ENCODE measurements at places on chromosomes 6 and 20.

- DNase-seq: no peak
Measured at GRCh38 chr6:45608252-45608913, 230.6 kb upstream of the SUPT3H start.

DNA sequence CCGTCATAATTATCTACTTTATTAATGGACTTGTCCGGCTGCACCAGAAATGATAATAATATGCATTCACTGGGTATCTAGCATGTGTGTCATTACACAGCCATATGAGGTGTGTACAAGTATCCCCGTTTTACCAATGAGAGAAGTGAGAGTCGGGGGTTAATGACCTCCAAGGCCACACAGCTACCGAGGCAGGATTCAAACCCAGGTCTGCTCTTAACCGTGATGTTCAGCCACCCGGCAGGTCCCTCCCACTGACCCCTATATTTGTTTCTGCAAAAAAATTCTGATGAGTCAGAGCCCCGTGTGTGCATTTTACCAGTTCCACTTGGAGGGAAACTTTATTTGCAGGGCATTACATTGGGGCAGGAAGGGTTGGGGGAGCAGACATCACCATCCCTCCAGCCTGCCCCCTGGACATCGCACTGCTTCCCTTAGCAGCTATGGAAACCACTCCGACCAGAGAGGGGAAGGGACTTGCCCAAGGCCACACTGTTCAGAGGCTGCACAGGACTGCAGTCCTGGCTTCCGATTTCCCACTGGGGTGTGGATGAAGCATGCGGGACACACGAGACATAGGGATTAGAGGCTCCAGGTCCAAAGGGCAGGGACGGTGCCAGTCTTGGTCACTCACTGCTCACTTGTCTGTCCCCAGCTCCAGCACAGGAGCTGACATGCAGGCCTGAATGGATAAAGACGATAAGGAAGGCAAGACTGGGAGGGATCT lies 10.1 kb upstream of the SRC start:
- no peak for DNase-seq

DNA sequence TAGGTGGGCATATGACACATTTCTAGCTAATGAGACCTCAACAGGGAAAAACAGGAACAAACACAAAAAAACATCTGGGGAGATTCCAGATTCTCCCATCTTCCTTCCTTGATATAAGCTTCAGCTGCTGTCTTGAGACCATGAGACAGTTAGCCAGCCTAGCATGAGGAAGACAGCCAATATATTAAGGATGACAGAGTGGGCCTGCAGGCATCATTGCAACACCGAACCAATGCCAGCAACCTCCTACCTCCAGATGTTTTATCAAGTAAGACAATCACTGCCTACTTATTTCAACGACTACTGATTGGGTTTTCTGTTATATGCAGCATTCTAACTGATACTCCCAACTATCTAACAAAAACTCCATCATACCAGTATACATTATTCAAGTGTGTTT lies 119.0 kb downstream of the ISM1 start:
- DNase-seq: no peak

DNA sequence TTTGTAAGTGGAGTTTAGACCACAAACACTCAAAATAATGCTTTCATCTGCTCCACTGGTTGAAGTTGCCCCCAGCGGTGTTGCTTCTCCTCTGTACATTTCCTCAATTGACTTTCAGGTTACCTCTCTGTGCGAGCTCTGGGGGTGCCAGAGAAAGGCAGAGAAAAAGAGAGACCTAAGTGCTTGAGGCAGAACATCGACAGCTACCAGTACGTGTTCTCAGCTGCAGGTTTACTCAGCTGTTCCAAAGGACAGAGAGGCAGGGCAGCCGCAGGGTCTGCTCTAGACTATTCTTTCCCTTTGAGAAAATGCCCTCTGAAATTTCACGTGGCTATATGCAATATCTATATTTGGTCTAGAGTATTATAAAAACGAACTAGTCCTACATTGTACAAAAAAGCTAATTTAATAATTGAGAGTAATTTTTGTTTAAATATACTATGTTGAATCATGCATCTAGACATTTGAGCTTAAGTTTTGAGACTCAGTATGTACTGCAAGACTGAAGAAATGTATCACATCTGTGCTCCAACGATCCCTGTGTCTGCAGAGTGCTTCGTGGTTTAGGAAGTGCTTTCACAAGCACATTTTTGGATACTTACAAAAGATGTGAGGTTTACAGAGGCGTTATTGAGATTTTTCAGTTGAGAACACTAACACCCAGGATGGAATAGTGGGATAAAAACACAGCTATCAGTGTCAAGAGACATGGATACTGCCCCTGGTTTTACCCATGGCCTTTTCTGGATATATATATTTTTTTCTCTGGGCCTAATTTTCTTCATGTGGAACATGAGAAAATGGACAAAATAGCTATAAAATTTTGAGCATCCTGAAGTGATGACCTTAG lies 453.6 kb upstream of the FLRT3 start:
- no peak for DNase-seq

DNA sequence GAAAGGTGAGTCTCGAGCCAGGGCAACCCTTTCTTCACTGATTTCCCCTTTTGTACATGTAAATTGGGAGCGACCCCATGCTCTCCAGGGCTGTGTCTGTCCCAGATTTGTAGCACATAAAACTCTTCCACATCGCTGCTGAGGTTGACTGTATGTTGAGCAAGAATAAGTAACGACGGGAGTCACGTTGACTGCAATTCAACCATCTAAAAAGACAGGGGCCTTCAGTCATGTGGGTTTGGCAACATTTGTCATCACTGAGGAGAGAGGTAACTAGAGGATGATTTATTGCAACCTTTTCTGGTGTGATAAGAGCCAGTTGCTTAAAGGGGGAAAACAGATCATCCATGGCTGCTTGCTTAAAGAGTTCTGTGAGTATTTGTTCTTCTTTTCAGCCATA lies 159.4 kb upstream of the SULF2 start:
- DNase-seq: no peak

DNA sequence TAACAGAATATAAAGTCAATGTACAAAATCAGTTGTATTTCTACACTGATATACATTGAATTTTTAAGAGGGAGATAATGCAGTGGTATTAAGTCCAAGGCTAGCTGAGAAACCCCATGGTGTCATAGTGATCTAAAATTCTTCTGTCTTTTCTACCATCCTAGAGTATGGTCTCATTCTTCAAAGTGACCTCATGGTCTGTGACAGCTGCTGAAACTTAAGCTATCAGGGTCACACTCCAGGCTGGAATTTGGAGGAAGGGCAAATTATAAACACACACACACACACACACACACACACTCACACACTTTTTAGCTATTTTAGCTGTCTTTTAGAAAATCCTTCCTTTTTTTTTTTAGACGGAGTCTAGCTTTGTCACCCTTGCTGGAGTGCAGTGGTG lies 47.3 kb upstream of the DYNLRB1 start:
- no peak for DNase-seq

- no peak for DNase-seq
Measured at GRCh38 chr6:93604951-93605350, 185.6 kb upstream of the EPHA7 start.

Measured in pancreas (tissue), 10 donors.